ENCODE measurements at places on chromosomes 6 and 20.
A peak's percentile ranks its signal among the peaks of the same experiment; 100 is the strongest.

- H3K36me3 ChIP-seq: peaks cover 4% of the 10 kb centered on the region
- no peaks in the 10 kb centered on the region for H3K27me3 ChIP-seq
- H3K4me3 ChIP-seq: no peak overlapping the region
- DNase-seq: peak; percentile 65
- H3K27ac ChIP-seq: no peak overlapping the region
Measured at GRCh38 chr20:59790346-59790745, 143.1 kb downstream of the SYCP2 start.

- peaks cover 3% of the 10 kb centered on the region for H3K4me1 ChIP-seq
- H3K27me3 ChIP-seq: no peaks in the 10 kb centered on the region
- no peaks in the 10 kb centered on the region for H3K36me3 ChIP-seq
- H3K4me3 ChIP-seq: no peak overlapping the region
Measured at GRCh38 chr6:49264496-49264895, 198.6 kb downstream of the MMUT start.

DNA sequence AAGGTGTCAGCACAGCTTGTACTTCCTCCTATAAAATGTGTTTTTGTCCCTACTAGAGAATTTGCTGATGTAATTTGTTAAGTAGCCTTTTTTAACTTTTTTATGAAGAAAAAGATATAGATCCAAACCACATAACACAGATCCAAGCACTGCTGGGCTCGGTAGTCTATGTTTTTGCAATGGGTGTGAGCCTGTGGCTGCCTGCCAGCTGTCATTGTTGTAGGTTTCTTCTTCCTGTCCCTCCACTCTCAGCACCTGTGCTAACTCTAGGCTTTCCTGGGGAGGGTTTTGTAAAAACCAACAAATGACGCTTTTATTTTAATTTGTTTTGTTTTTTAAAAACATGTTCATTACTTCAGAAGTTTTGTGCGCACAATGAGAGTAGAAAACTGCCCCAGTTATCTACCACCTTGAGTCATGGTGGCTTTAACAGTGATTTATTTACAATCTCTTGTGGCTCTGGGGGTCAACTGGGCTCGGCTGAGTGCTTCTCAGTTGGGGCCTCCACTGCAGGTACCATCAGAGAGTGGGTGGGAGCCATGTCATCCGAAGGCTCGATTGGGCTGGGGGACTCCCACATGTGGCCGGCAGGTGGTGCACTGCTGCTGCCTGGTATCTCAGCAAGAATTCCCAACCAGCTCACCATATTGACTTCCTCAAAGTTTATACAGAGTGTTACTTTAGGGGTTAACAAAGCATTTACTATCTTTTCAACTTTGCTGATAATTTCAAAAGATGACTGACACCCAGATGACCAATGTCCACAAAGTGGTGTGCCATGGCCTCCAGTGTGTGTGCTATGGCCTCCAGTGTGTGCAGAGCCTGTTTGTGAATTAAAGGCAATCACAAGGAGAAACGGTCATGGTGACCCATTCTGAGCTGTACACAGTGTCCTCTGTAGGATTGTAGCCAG lies 3.0 kb upstream of the CCR6 start:
- H3K4me1 ChIP-seq: no peaks in the 10 kb centered on the region
- H3K36me3 ChIP-seq: no peaks in the 10 kb centered on the region
- no peak overlapping the region for H3K27ac ChIP-seq
- no peak overlapping the region for H3K4me3 ChIP-seq

GRCh38 chr20:60090631-60091030 lies 132.4 kb downstream of the CDH26 start:
- H3K27me3 ChIP-seq: peaks cover 39% of the 10 kb centered on the region
- no peak for DNase-seq
- H3K27ac ChIP-seq: no peak overlapping the region
- no peak overlapping the region for H3K4me3 ChIP-seq

DNA sequence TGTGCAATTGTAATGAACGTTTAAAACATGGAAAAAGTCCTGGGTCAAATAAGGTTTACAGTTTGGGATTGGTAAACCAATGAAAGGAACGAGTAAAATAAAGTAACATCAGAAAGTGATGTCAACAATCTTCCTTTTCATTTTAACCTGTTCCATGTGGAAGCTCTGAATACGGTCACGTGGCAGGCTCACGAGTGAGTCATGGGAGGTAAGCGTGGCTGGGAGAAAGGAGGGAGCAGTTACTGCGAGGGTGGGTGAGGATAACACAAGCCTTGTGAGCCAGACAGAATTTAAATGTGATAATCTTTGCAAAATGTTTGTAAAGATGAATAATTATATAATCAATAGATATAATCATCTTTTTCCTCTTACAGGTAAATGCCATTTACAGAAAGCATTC lies 171.3 kb upstream of the HDAC2 start:
- H3K36me3 ChIP-seq: no peaks in the 10 kb centered on the region
- H3K4me1 ChIP-seq: peaks cover 4% of the 10 kb centered on the region
- no peaks in the 10 kb centered on the region for H3K27me3 ChIP-seq
- no peak overlapping the region for H3K4me3 ChIP-seq
- H3K27ac ChIP-seq: no peak overlapping the region

- no peak for DNase-seq
- H3K27me3 ChIP-seq: no peaks in the 10 kb centered on the region
- no peaks in the 10 kb centered on the region for H3K36me3 ChIP-seq
- 0 out of 2 replicates have a peak, but pooled peaks cover 4% of the 10 kb centered on the region for H3K4me1 ChIP-seq
- H3K27ac ChIP-seq: no peak overlapping the region
Measured at GRCh38 chr6:1860756-1861348, 251.1 kb downstream of the FOXC1 start.

GRCh38 chr6:26159357-26160273 lies 72.4 kb downstream of the HFE start:
- peaks cover 21% of the 10 kb centered on the region for H3K4me1 ChIP-seq
- peak overlapping the region; percentile 52 for H3K27ac ChIP-seq
- H3K27me3 ChIP-seq: no peaks in the 10 kb centered on the region

- DNase-seq: no peak
- no peak overlapping the region for H3K27ac ChIP-seq
- no peaks in the 10 kb centered on the region for H3K4me1 ChIP-seq
- H3K27me3 ChIP-seq: no peaks in the 10 kb centered on the region
- no peak overlapping the region for H3K4me3 ChIP-seq
Measured at GRCh38 chr6:137840252-137840651, 26.8 kb upstream of the TNFAIP3 start.

DNA sequence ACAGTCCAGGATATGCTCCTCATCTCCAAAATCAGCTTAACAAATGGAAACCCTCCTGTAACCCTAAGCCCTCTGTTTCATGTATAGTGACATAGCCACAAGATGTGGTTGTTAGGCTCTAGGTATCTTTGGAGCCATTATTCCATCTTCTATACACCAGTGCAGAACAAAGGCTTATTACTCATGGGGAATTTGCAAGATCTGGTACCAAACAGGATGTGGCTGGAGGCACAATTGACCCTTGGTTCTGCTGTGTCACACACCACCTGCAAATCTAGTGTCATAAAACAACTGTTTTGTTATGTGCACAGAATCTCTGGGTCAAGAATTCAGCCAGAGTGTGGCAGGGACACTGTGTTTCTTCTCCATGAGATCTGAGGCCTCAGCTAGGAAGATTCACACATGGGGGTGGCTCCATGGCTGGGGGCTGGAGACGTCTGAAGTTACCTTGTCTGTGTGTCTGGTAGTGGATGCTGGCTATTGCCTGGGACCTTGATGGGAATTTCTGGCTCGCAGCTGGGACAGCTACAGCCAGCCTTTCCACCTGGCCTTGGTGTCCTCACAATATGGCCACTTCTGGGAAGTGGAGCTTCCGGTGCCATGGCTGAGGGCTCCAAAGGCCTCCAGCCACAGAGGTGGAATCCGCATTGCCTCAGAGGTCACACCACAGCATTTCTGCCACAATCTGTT lies 369.9 kb downstream of the CDH26 start:
- no peaks in the 10 kb centered on the region for H3K4me1 ChIP-seq
- no peaks in the 10 kb centered on the region for H3K27me3 ChIP-seq
- no peak overlapping the region for H3K4me3 ChIP-seq
- no peak for DNase-seq
- no peaks in the 10 kb centered on the region for H3K36me3 ChIP-seq

DNA sequence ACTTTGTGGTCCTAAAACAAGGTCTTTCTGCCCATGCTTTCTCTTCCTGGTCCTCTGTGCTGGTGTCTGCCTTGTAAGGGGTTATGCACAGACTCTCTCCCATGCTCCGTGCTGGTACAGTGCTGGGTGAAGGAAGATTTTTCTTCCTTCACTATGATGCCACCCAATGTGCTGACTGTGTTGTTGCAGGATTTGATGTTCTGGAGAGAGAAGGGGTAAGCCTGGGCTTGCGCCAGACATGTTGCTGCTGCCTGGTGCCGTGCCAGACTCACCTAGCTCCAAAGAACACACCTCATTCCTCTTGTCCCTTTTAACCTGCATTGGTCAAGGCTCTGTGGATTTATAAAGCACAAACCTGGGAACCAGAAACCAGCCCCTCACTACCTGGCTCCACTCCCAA lies 28.4 kb upstream of the ARMH2 start:
- no peaks in the 10 kb centered on the region for H3K36me3 ChIP-seq
- H3K4me3 ChIP-seq: no peak overlapping the region
- H3K27me3 ChIP-seq: no peaks in the 10 kb centered on the region
- peaks cover 5% of the 10 kb centered on the region for H3K4me1 ChIP-seq

GRCh38 chr20:36645998-36646397 lies at the start of gene SLA2:
Gene SLA2, minus strand, starts transcription at chr20:36646196. Its CDS starts 4,861 bp downstream, at chr20:36641335.
- no peak within 1 kb of the TSS for H3K27ac ChIP-seq
- H3K4me3 ChIP-seq: no peak within 1 kb of the TSS
- no peak for DNase-seq
- no peaks in the 10 kb centered on the region for H3K27me3 ChIP-seq
- H3K4me1 ChIP-seq: peaks cover 12% of the 10 kb centered on the region

DNA sequence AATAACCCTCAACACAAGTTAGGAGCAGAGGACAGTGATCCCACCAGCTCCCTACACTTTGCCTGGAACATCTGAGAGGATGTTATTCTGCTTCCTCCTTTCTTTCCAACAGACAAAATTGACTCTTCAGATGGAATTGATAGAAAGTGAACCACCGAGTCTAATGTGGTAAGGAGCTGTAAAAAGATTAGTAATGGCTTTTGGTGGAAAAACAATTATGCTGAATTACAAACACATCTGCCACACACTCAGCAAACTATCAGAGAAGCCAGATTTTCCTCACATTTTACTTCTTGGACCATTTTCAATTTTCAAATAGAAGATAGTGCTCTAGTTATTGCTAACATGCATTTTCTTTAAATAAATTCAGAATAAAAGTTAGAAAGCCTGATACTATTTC lies 171.8 kb upstream of the COL21A1 start:
- DNase-seq: no peak
- H3K36me3 ChIP-seq: no peaks in the 10 kb centered on the region
- no peaks in the 10 kb centered on the region for H3K27me3 ChIP-seq
- H3K4me1 ChIP-seq: no peaks in the 10 kb centered on the region
- H3K27ac ChIP-seq: no peak overlapping the region

DNA sequence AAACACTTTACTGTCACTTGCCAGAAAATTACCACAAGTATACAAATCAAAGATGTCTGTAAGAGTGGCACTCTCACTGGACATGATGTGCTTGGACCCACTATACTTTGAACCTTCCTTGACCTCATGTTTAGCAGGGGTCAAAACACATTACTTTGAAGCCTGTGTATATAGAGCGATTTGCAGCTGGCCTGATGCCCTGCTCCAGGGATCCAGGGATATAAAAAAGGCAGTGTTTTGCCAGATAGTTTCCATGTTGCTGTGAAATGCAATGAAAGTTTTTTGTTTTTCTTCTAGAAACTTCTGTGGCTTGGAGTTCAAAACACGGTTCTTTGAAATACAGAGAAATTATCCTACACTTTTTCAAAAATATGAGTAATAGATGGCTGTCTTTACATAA lies 165.7 kb downstream of the FOXC1 start:
- H3K36me3 ChIP-seq: no peaks in the 10 kb centered on the region
- no peak overlapping the region for H3K27ac ChIP-seq
- peaks cover 20% of the 10 kb centered on the region for H3K4me1 ChIP-seq
- no peak for DNase-seq
- no peak overlapping the region for H3K4me3 ChIP-seq

DNA sequence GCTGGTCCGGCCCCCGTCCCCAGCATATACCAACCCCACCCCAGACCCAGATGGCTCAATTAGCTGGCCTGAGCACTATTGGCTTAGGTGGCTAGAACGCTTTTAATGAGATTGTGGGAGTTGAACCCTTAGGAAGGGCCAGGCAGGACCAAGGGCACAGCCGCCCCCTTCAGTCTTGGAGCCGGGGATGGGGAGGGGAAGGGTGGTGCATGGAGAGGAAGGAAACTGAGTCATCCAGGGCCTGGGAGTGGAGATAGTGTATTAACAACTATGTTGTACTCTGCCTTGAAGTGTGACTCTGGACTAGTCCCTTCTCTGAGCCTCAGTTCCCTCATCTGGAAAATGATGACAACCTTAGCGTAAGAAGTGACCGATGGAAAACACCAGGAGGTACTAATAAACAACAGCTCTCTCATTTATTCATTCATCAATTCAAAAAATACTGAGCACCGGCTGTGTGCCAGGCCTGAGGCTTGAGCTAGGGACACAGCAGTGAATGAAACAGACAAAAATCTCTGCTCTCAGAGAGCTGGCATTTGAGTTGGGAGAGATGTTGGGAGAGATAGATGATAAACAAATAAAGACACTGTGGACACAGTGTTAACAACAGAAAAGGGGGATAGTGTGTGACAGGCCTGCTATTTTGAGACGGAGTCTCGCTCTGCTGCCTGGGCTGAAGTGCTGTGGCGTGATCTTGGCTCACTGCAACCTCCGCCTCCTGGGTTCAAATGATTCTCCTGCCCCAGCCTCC lies 11.5 kb downstream of the PEDS1 start:
- DNase-seq: no peak
- no peaks in the 10 kb centered on the region for H3K27me3 ChIP-seq
- no peak overlapping the region for H3K27ac ChIP-seq
- H3K36me3 ChIP-seq: peaks cover 52% of the 10 kb centered on the region
- H3K4me1 ChIP-seq: peaks cover 37% of the 10 kb centered on the region

DNA sequence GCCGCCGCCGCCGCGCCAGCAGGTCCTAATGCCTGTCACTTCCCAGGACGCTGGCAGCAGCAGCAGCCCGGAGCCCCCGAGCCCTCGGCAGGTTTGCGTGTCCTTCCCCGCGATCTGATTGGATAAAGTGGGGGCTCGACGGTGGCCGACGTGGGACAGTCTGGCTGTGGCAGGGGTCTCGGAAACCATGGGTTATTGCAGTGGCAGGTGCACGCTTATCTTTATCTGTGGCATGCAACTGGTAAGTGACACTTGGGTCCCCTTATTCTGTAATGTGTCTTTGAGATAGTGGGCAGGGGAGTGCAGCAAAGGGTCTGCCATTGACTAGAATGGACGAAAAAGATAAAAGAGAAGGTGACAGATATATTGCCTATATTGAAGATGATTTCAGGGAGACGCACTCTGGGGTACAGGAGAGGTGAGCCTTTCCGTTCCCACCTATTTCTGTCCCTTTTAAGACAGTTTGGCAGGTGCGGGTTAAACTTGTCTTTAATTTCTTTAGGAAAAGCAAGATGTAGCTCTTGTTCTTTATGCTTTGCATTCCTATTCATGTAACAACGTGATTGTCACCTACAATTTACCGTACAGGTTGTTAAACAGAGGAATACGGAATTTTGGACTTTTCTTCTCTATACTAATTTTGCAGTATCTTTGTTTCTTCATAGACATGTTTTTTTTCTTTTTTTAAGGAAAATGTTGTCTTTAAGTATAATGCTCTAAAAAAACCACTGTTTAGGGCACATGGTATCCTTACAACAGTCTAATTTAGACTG lies 535 bp downstream of the NKAIN2 start:
- H3K27ac ChIP-seq: no peak overlapping the region
- peak overlapping the region; percentile 15 for H3K4me3 ChIP-seq
- no peaks in the 10 kb centered on the region for H3K36me3 ChIP-seq
- DNase-seq: no peak
- H3K4me1 ChIP-seq: no peaks in the 10 kb centered on the region

GRCh38 chr6:3841711-3842565 lies 7.2 kb upstream of the FAM50B start:
- peak; percentile 88 for DNase-seq
- no peaks in the 10 kb centered on the region for H3K27me3 ChIP-seq
- peaks cover 48% of the 10 kb centered on the region for H3K4me1 ChIP-seq
- H3K27ac ChIP-seq: no peak overlapping the region
- no peak overlapping the region for H3K4me3 ChIP-seq
- no peaks in the 10 kb centered on the region for H3K36me3 ChIP-seq
